H9 (cell line): ENCODE measurements at places on chromosomes 11 and 22.

GRCh38 chr11:45881708-45882368 is 3.6 kb upstream of the MAPK8IP1 start:
- DNase-seq: no peak

GRCh38 chr11:114285599-114285998 is 10.6 kb upstream of the NNMT start:
- no peak for DNase-seq

- DNase-seq: peak; percentile 89
Observed at GRCh38 chr11:64711138-64711955, 11.7 kb downstream of the NRXN2 start.

GRCh38 chr11:133790995-133791394 is 54.3 kb downstream of the SPATA19 start:
- DNase-seq: no peak

- no peak for DNase-seq
Observed at GRCh38 chr11:110121204-110121603, 28.0 kb downstream of the ZC3H12C start.

DNA sequence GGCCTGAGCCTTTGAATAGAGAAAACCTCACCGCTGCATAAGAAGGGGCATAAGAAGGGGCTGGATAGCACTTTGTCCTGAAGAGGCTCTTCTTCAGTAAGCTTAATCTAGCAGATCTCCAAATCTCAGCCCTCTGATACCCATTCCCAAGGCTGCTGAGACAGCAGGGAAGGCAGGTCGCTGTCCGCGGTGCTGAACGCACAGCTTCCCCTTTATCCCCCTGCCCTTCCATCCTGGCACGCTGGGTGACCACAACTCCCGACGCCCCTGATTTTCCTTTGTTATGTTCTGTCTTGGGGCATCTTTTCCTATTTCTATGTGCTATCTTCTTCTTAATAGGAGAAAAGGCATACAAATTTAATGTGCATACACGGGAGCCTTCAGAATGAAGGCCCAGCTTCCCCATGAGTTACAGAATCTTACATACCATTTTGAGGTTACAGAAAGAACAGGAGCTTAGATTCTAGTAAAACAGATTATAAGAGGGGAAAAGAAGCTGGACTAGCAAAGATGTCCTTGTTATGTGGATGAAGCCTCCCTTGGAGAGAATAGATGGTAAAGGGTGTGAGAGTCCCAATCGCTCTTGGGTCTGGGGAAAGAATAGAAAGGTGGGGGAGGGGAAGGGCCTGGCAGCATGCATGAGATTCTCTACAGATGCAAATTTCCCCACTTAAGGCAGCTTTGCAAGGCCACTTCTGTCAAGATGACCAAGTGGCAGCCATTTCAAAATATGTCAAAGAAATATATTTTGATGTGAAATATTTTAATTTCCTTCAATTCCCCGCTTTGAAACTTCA is 5.7 kb upstream of the SULT4A1 start:
- DNase-seq: peak; percentile 89

DNA sequence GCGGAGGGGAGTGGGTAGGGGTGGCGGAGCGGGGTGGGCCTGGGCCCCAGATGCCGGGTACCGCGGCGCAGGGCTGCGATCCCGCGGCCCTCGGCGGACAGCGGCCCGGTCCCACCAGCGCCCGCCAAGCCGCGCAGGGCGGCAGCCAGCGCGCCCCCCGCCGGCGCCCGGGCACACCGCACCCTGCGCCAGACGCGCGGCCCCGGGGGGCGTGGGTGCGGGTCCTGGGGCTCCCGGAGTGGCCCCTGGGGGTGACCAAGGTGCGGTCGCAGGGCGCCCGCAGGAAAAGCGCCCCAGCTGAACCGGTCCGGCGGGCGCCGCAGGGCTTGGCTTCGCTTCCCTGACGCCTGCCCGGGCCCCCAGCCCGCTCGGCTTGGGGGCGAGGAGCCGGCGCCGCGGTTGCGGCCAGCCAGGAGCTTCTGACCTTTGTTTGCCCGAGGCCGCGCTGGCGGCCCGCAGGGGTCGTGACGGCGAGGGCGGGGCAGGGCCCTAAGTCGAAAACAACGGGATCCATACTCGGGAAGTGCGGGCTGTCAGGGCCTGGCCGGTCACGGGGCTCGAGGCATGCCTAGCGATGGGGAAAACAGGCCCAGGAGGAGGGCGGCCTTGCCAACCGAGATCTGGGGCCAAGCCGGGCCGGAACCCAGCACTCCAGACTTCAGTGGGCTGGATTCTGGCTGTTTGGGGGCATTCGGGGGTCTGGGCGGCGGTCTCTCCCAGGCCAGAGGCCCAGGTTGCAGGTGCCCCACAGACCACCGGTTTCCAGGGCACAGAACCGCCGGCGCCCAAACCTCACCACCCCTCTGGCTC is 581 bp upstream of the AP5B1 start:
- peak; percentile 70 for DNase-seq
